ENCODE measurements at places on chromosomes 7 and 10.

GRCh38 chr10:51325649-51326048, 251.4 kb downstream of the PRKG1 start:
- DNase-seq, result no peak

DNA sequence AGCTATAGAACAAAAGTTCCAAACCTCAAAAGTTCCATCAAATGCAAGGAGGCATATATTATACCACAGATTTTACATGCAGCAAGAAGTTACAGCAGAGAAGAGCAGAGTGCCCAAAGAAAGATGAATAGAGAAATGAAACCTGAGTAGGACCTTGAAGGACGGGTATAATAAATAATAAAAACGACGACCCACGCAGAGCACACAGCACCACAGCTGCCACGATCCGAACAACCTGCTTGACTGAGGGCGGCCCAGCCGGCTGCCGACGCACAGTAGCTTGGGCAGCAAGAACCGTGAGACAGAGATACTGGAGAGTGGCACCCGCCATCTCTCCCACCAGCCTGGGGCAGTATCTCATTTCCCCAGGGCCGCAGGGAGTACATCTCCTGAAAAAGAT, 79.0 kb downstream of the HIPK2 start:
- no peak for DNase-seq

DNA sequence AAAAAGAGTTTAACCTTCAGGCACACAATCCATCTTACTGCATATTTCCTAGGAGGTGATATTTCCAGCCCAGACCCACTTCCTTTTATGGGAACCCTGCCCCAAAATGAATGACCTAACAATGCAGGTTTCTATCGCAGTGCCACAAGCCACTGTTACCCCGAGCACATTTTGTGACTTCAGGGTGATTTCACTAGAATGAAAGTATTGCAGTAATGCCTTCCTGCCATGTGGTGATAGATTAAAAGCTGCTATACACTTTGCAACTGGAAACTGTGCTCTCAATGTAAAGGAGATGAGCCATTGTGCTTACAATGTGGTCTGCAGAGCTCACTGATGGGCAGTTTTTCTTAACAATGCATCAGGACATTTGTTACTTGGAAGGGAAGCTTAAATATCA, 90.5 kb upstream of the RSU1 start:
- no peak for DNase-seq

- DNase-seq, result no peak
Measured at GRCh38 chr10:87746911-87747310, 71.1 kb downstream of the ATAD1 start.

DNA sequence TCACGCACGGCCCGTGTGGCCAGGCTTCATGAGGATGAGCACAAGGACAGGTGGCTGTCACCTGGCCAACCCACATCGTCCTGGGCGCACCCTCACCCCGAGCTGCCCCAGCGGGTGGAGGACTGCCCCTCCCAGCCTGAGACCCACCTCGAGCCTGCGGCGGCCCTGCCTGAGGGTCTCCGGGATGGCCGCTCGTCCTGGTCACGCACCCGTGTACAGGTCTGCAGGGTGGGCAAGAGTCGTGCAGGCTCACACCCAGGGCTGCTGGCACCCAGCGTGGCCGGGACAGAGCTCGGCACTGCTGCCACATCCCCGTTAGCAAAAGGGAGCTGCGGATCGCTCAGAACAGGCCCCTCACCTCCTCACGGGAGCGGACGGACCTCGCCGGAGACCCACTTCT, 14.4 kb upstream of the UTF1 start:
- DNase-seq, result no peak

Data from activated CD8-positive, alpha-beta memory T cell treated with anti-CD3 and anti-CD28 coated beads, Interleukin-2, amount 50 U/mL, for 4 hours (primary cell).